NCI-H446 (cell line): ENCODE measurements at places on chromosomes 5 and 9.
A peak's percentile ranks its signal among the peaks of the same experiment; 100 is the strongest.

DNA sequence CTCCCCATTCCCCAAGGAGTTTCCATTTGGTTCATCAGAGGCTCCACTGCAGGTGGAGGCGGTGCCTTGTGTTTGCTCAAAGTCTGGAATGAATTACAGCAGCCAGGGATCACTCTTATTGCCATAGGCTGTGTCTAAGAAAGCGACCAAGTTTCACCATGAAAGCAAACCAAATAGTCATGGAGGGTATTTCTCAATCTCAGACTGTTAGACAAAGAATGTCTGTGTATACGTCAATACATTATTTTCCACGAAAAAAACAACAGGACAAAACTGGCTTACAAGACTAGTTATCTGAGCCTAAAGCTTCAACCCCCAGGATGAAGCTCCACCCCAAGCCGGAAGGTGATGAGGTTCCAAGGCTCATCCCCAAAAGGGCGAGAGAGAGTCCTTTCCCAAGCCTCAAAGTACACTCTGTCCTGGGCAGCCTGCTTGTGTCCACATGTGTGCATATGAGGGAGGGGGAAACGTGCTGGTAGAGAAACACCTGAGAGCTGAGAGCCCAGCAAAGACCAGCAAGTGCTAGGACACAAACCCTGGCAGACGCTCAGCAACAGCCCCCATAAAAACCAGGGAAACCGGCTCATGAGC, 4.3 kb downstream of the B4GALT1 start:
- no peak for DNase-seq

GRCh38 chr9:37534901-37535300, 41.3 kb downstream of the FBXO10 start:
- DNase-seq, result no peak

DNA sequence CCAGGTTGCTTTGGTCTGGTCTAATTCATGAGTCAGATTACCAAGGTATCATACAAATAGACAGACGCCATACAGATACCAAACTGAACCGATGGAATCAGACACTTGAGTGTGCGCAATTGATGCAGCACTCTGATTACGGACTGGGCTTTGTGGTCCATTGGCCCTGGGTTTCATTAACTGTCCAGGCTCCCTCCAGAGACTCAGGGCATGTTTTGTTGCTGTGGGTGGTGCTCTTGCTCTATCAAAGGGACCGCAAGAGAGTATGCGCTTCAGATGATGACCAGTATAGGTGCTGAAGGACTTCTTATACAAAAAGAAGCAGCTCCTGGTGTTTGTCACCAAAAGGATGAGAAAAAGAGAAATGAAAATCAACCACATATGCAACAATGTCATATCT, 36.9 kb upstream of the ANKRD55 start:
- no peak for DNase-seq

DNA sequence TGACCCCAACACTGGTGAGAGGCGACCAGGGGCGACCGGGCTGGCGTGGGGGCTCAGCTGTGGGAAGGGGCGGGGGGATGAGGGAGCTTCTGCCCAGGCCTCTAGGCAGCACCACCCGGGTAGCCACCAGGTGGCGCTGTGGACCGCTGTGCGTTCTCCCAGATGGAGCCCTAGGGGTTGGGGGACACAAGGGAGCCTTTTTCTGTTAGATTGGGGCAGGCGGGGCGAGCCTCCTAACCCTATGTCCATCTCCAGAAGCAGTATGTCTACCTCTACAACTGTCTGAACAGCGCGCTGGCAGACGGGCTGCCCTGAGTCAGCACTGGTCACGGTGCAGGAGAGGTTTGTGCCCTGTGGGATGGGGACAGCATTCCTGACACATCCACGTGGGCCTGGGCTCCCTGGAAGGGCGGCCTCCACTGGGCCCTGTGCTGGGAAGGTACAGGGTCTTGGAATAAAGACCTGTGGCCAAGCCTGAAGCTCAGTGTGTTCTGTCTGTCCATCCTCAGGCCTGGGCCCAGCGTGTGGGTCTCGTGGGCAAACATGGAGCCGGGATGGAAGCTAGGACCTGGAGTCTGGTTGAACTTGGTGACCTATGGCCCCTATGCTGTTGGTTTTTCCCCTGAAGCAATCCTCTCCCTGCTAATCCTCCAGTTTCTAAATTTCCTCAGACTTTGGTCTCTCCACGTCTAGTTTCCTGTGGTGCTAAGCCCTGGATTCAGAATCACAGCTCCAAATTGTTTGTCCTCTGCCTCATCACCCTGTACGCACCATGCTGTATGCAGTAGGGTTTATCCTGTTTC, 23.1 kb upstream of the SPTLC1 start:
- DNase-seq, result no peak

- DNase-seq, result peak; percentile 51
Measured at GRCh38 chr9:69549310-69550202, 122.6 kb downstream of the APBA1 start.

GRCh38 chr5:42767491-42768105, 11.0 kb downstream of the CCDC152 start:
- peak; percentile 40 for DNase-seq

DNA sequence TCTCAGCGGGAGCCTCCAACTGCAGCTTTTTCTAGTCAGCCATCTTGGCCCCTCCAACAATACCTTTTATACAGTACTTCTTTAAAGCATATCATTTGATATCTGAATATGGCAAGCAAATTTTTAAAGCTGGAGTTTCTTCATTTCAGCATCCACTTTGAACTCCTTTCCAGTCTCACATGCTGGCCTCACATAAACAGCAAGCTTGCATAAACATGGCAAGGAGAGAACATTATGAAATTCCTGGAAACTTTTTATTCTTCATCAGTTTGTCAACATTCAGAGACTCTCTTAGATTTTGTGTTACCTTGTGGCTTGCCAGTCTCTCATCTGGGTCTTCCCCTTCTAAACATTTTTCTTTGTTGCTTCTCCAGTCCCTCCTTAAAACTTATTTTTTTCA, 745.3 kb downstream of the NR2F1-AS1 start:
- DNase-seq, result no peak
